Pancreas (tissue), 10 donors: ENCODE measurements at places on chromosomes 5 and 9. TPM values are rescaled to one million over a fixed set of nuclear protein-coding genes. Genes with fewer than 3 reads are reported as not detected.

DNA sequence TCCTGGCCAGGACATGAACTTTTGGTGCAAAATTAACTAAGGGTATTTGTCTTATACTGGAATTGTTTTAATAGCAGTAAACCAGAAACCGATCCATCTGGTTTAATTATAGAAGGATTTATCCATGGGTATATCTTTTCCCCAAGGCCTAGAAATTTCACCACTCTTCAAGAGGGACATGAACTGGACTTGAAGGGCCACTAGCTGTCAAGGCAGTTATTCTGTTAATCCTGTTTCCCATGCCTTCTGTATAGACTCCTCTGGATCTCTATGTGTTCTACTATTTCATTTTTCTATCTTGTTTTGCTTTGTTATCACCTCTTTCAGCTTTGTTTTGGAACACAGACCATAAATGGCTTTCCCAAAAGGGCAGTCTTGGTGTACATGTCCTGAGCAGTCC lies 467.6 kb downstream of the KIF4B start:
- DNase-seq, result no peak

GRCh38 chr5:20230010-20230409 lies 242.0 kb upstream of the CDH18 start:
- DNase-seq, result no peak

SMIM32 gene
- total RNA-seq, result 0.28 TPM

PRDM9 gene
- not detected for total RNA-seq

DNA sequence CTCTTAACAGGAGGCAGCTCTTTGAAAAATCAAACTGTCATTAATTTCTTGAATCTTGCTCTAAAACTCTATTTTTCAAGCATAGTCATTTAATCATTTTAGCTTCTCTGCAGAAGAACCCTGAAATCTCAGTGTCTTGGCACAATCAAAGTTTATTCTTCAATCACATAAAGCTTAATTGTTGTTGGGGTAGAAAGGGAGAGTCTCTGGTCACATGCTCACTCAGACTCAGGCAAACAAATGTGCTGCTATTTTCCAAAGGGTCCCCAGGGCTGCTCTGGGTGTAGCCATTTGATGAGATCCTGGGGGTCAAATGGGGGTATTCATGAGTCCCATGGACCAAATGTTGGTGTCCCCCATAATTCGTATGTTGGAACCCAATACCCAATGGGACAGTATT lies 114.8 kb downstream of the MSX2 start:
- DNase-seq, result no peak

S1PR3 gene
- 1.5 TPM for total RNA-seq

PNPLA7 gene
- total RNA-seq, result 10.0 TPM

SLC34A1 gene
- total RNA-seq, result not detected

GRCh38 chr9:91785447-91785842 lies 164.6 kb downstream of the ROR2 start:
- DNase-seq, result no peak

- DNase-seq, result no peak
Observed at GRCh38 chr5:94698197-94698596, 79.7 kb downstream of the SLF1 start.

GRCh38 chr5:151580858-151581257 lies 10.3 kb downstream of the FAT2 start:
- no peak for DNase-seq

DNA sequence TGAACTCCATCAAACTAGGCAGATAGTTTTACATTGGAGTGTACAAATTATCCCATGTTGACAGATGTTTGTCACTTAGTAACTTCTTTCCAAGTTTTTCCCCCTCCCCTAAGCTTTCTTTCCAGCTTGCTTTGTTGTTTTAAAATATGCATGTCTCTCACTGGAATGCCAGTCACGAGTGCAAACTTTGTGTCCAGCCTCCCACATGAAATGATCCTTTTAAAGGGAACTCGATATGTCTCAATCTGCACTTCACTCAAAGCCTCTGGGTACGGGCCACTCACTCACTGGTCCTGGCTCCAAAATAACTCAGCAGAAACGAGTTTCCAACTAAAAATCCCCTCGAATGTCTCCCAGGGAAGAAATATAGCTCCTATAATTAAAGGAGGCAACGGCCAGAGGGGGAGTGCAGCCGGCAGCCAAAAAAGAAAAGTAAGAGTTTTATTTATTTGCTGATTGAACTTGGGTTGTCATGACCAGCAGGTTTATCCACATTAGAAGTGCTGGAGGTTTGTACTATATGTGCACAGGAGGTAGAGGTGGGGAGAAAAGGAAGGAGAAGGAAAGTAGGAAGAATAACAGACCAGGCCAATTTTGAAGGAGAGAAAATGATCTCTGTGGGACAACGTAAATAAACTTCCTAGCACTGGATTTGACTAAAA lies 17.5 kb downstream of the NR2F1 start:
- no peak for DNase-seq

- peak; percentile 13 for DNase-seq
Observed at GRCh38 chr5:93348231-93348630, 232.8 kb downstream of the NR2F1-AS1 start.

DNA sequence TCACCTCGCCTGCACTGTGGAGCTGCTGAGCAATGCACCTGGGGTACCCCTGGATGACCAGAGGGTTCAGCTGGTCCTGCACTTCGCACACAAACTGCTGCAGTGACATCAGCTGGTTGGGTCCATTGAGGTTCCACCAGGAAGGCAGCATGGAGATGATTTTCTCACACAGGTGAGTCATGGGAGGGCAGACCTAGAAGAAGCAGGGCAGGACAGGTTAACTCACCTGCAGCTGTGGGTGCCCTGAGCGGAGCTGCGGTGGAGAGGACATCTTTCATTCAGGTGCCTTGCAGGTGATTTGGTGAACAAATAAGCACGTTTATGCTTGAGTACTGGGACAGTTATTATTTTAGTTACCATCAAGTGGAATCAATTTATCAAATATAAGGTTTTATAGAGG lies 73.6 kb downstream of the CTSL start:
- DNase-seq, result no peak

GRCh38 chr5:102216678-102217077 lies 79.4 kb downstream of the SLCO4C1 start:
- no peak for DNase-seq

DNA sequence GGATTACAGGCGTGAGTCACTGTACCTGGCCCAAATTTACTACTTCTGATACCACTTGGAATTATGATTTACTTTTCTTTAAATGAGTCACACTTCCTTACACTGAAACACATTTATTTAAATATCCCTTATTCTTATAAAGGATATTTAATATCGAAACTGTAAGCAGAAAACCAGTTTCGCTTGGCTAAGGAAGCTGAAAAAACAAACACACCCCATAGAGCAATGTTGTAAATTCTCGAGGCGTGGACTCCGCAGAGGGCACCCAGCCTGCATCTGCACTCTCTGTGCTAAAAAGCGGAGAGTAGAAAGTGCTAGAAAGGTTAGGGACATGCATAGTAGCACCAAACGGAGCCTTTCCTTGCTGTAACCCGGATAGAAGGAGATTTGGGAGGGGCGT lies 86.5 kb downstream of the HMCN2 start:
- DNase-seq, result no peak

DNA sequence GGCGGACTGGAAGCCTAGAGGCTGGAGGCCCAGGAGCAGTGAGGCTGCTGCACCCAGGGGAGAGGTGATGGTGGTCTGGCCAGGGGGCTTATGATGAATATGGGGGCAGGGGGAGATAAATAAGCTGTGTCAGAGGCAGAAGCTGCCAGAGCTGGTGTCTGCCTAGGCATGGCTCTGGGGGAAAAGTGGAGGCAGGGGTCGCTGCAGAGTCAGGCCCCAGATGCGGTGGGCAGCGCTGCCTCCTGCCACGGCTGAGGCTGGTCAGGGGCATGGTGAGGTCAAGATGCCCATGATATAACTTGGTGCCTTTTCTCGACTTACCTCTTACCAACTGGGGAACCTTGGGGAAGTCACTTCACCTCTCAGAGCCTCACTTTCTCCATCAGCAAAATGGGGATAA lies 51.1 kb downstream of the NSG2 start:
- DNase-seq, result no peak

- DNase-seq, result no peak
Observed at GRCh38 chr5:107043665-107044064, 627.1 kb downstream of the EFNA5 start.

PITX1 gene
- not detected for total RNA-seq

DNA sequence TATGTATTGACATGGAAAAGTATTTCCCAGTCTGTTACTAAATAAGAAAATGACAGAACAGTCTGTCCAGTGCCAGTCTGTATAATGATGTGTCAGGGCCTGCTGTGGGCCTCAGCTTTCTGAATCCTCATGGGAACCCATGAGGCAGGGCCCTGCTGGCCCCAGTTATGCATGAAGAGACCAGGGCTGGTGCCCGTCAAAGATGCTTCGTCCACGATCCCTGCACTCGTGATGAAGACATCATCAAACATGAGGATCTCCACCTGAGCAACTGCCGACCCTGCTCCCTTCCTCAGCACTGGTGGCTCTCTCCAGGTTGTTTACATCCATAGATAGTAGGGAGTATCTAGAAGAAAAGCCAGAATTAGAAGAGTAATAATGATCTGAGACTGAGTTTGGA lies 52.5 kb downstream of the ICE1 start:
- DNase-seq, result no peak

DNA sequence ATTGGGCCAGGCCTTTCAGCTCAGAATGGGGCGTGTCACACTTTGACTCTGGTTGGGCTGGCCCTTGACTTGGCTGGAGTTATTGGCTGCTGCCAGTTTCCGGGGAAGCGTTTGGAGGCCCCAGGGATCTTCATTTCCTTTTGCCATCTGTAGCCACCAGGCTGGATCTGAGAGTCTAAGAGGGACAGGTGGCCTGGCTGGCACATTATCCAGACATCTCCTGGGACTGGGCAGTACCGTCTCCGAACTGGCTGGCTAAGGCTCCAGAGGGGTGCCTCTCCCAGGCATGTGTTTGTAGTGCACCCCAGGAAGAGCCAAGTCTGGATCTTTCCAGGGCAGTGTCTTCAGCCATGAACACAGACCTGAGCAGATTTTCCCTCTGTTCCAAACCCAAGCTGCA lies 9.7 kb upstream of the JADE2 start:
- DNase-seq, result no peak

- no peak for DNase-seq
Observed at GRCh38 chr9:69470186-69470977, 145.4 kb downstream of the ENTREP1 start.

GRCh38 chr9:112505607-112506006 lies 19.0 kb downstream of the KIAA1958 start:
- no peak for DNase-seq

GRCh38 chr5:40399349-40399748 lies 280.4 kb upstream of the PTGER4 start:
- no peak for DNase-seq

PDLIM4 gene
- total RNA-seq, result 0.83 TPM

DNA sequence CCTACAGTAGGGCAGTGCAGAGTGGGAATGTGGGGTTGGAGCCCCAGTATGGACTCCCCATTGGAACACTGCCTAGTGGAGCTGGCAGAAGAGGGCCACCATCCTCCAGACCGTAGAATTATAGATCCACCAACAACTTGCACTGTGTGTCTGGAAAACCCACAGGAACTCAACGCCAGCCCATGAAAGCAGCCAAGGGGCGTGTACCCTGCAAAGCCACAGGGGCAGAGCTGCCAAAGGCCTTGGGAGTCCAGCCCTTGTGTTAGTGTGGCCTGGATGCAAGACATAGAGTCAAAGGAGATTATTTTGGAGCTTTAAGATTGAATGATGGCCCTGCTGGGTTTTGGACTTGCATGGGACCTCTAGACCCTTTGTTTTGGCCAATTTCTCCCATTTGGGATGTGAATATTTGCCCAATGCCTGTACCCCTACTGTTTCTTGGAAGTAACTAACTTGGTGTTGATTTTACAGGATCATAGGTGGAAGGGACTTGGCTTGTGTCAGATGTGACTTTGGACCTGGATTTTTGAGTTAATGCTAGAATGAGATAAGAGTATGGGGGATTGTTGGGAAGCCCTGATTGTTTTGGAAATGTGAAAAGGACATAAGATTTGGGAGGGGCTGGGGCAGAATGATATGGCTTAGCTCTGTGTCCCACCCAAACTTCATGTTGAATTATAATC lies 266.8 kb downstream of the SEMA5A start:
- DNase-seq, result no peak

- no peak for DNase-seq
Observed at GRCh38 chr5:176784218-176785165, 25.9 kb upstream of the UNC5A start.

GRCh38 chr9:89983411-89983810 lies 378.6 kb downstream of the GADD45G start:
- DNase-seq, result no peak

- DNase-seq, result no peak
Observed at GRCh38 chr5:110525762-110526161, 200.7 kb downstream of the TMEM232 start.

NRG2 gene
- 2.6 TPM for total RNA-seq

- DNase-seq, result no peak
Observed at GRCh38 chr9:71762900-71763653, 5.2 kb downstream of the CEMIP2 start.

- DNase-seq, result no peak
Observed at GRCh38 chr5:171908638-171909037, 97.8 kb downstream of the FBXW11 start.

DNA sequence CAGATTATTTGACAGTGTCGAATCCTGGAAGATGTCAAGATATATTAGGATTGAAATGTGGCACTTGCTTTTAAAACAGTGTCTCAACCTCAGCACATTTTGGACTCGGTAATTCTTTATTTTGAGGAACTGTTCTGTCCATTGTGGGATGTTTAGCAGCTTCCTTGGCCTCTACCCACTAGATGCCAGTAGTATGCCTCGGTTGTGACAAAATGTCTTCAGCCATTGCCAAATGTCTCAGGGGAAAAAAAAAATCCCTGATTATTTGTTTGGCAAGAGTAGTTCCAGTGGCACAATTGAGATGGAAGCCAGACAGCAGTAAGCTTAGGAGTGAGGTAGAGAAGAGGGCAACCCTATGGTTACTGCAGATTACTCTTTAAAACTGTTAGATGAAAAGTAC lies 694.5 kb upstream of the RIOK2 start:
- no peak for DNase-seq

GRCh38 chr5:33400675-33401074 lies 40.1 kb upstream of the TARS1 start:
- DNase-seq, result no peak

CDC20B gene
- not detected for total RNA-seq

DNA sequence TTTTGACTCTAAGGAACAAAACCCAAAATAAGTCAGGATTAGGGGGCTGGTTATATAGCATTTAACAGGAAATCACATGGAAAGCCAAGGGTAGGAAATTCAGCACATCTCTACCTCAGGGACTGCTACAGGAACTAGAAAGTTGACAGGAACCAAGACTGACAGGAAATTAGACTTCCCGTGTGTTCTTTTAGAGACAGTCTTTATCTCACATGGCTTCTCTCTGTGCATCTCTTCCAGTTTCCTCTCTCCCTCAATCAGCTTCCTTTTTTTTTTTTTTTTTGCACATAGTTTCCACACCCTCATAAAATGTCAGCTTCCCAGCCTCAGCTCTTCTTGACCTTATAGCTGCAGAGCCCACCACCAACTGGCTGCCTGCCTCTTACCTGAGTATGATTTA lies 4.8 kb downstream of the RECK start:
- no peak for DNase-seq

GRCh38 chr5:55286411-55286933 lies 21.0 kb downstream of the DHX29 start:
- no peak for DNase-seq

OCLN gene
- total RNA-seq, result 76.7 TPM
